ENCODE measurements at places on chromosomes 12 and 14. TPM values are rescaled to one million over a fixed set of nuclear protein-coding genes. Genes with fewer than 3 reads are reported as not detected.

- no peak for DNase-seq
- H3K4me3 ChIP-seq, result no peak overlapping the region
- H3K27ac ChIP-seq, result peak overlapping the region; percentile 44
- peaks cover 28% of the 10 kb centered on the region for H3K36me3 ChIP-seq
These were observed 72.9 kb upstream of the SRSF5 start for GRCh38 chr14:69693801-69694729.

DNA sequence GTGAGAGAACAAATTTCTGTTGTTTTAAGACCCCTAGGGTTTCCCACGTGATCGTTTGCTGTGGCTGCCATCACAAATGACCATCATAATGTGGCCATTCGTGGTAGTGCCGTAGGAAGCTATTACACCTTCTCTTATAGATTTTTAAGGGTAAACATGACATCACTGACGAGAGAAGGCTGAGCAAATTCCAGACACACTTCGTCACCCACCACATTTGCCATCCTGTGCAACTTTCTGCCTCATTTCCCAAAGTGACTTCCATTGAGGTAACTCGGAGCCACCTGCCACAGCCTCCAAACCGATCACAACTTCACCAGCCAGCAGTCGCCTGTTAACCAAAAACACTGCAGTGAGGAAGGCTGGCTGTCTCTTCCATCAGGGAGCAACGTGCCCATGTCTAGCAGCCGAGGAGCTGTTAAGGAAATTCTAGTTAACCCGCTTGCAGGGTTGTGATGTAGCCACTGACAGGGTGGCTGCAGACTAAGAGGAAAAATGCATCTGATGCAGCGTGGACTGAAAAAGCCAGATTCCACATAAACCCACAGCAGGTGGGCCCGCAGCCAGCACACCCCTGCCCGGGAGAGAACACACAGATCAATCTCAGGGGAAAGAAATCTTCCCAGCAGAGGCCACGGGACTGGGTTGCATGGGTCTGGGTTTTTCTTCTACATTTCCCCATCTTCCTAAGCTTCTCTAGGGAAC is 44.6 kb downstream of the CCDC85C start:
- no peaks in the 10 kb centered on the region for H3K36me3 ChIP-seq
- H3K4me3 ChIP-seq, result no peak overlapping the region
- H3K4me1 ChIP-seq, result peaks cover 9% of the 10 kb centered on the region
- no peak overlapping the region for H3K27ac ChIP-seq
- DNase-seq, result no peak

GRCh38 chr12:125983784-125984500 is 918.7 kb downstream of the AACS start:
- H3K36me3 ChIP-seq, result no peaks in the 10 kb centered on the region
- H3K4me1 ChIP-seq, result no peaks in the 10 kb centered on the region
- peak overlapping the region; percentile 16 for H3K4me3 ChIP-seq
- no peak overlapping the region for H3K27ac ChIP-seq

SDR9C7 gene
- total RNA-seq, result not detected

TEX52 gene
- total RNA-seq, result not detected

KRT77 gene
- total RNA-seq, result not detected

EMP1 gene
- 2.2 TPM for total RNA-seq

ACOT6 gene
- total RNA-seq, result not detected

NPFF gene
- not detected for total RNA-seq

C12orf50 gene
- 0.14 TPM for total RNA-seq
